ENCODE measurements at places on chromosomes 16 and 17.
A peak's percentile ranks its signal among the peaks of the same experiment; 100 is the strongest.

DNA sequence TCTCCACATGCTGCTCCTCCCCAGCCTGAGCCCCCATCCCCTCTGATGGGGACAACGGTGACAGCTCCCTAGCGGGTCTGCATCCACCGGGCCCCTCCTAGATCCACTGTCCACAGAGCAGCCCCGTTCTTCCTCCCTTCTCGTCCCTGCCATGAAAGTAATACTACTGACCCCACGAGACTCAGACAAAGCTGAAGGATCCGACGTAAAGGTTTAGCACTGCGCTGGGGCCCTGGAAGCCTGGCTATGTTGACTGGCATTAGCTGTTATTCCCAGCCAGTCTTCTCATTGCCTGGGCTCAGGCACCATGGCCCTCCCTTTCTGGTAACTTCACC lies 30.7 kb downstream of the VAC14 start:
- DNase-seq: no peak

DNA sequence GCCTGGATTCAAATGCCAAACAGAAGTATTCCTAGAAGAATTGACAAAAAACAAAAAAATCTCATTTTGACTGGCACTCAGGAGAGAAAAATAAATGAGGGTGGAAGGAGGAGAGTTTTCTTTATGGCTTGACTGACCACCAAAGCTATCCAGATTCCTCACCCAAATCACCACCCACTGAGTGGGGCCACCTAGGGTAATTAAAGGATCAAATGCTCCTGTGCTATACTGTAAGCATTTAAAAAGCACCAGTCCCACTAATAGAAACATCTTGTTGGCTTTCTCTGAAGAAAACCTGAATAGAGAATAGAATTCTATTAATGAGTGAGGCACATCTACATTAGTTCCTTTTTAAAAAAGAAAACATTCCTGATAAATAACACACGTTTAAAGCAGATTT lies 163.3 kb downstream of the ANKFN1 start:
- no peak for DNase-seq

DNA sequence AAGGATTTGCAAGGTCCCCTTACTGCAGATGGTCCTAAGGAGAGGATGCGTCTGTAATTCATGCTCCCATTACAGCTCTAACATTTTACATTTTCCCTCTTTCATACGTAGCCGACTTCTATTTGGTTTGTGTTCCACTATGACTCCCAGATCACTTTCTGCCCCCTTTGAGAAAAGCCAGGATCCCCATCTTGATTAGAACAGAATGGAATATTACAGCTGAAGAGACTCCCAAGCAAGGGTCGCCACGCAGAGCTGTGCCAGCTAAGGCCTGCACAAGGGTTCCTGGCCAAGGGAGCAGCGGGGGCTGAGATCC lies 3.4 kb upstream of the CDT1 start:
- DNase-seq: no peak

DNA sequence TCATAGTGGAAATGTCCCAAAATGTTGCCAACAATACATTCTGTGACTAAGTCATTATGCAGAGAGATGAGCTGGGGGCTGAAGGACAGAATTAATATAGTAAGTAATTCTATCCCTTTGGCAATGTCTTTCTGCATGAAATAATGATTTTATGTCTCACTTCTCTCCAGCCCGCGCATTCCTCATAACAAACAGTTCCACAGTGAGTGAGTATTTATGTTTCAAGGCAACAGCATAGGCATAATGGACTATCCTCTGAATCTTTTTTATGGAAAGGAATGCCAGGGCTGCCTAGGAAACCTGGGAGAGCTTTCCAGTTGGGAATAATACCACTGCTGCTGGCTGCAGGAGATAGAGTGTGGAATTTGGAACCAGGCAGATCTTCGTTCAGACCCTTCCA lies 477.7 kb downstream of the HS3ST4 start:
- DNase-seq: no peak

GRCh38 chr17:3865176-3865575 lies 19.1 kb upstream of the NCBP3 start:
- no peak for DNase-seq

GRCh38 chr17:28230011-28230410 lies 89.0 kb upstream of the TMEM97 start:
- DNase-seq: no peak

- DNase-seq: peak; percentile 24
Observed at GRCh38 chr17:70938336-70938735, 769.0 kb downstream of the KCNJ2 start.

DNA sequence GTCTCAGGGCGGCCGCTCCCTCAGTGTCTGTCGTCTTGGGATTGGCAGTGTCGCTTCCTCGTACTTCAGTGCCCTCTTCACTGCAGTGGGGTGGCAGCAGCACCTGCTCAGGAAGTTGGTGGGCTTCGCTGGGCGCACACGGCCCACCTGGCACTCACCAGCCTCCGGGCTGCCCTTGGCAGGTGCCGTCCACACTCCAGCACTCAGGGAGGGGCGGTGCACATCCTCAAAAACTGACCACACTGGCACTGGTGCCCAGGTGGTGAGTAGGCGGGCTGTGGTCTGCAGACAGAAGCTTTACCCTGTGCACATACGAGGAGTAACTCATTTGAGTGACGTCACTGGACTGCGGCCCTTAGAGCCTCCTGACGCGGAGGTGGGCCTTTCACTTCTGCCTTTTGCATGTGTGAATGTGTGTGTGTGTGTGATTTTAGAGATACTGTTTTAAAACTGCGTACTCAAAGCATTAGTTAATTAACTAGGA lies 94.6 kb downstream of the BANP start:
- no peak for DNase-seq

DNA sequence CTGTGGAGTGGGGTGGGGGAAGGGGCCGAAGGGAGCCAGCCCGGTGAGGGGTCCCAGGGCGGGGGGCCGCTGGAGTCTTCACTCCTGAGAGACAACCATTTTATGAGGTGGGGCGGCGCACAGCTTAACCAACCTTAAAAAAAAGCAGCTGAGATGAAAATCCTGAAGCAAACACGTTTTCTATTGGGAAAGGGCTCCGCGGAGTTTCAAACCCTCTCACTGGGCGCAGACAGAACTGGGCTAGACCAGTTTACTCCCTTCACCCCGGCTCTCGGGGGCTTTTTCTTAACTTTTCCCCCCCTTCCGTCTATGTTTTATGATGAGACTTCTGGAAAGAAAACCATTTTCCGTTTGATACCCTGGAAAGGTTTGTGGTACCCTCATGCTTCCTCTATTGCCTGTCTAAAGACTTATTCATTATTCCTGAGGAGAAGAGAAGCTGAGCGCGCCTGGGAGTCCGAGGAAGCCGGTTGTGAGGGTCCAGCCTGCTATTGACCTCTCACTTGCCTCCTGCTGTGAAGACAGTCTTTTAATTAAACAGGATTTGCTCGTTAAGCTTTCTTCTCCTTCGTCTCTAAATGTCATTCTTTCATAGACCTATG lies 482 bp upstream of the SSH2 start:
- DNase-seq: peak; percentile 37

- DNase-seq: no peak
Observed at GRCh38 chr16:89912627-89913026, 6.0 kb upstream of the MC1R start.

Measured in COR-L47 (cell line).